Activated CD4-positive, alpha-beta T cell treated with anti-CD3 and anti-CD28 coated beads, Interleukin-2, amount 50 U/mL, for 24 hours (primary cell): ENCODE measurements at places on chromosomes 2 and 18.

- DNase-seq: no peak
Measured at GRCh38 chr18:49663899-49664890, 102.3 kb downstream of the LIPG start.

DNA sequence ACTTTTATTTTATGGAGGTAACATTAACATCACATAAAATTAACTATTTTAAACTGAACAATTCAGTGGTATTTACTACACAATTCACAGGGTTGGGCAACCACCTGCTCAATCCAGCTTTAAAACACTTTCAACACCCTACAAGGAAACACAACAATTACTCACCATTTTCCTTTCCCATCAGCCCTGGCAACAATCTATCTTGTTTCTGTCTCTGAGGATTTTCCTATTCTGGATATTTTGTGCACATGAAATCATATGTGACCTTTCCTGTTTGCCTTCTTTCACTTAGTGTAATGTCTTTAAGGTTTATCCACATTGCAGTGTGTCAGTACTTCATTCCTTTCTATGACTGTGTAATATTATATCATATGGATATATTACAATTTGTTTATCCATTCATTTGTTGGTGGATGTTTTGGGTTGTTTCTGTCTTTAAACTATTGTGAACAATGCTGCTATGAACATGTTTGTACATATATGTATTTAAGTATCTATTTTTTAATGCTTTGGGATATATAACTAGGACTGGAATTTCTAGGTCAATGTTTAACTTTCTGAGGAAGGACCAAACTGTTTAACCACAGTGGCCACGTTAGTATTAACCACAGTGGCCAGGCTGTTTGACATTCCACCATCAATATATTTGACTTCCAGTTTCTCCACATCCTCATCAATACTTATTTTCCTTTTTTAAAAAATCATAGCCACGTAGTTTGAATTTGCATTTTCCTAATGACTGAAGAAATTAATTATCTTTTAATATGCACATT lies 72.4 kb upstream of the KIF5C start:
- no peak for DNase-seq

DNA sequence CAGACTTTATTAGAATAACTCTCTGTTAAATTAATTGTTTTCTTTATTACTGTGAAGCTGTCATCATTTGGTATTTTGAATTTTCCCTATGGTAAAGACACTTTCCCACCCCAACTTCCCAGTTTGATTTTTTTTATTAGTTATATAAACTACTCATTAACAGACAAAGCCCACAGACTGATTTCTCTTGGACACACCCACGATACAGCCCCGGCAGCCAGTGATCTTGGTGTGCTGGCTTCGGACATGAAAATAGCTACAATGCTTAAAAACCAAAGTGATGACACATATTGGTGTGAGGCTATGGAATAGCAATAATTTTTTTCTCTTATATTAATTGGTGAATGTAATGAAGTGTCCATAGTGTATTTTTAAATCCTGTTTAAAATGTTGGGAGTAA lies 225.4 kb upstream of the SIX3 start:
- DNase-seq: no peak

GRCh38 chr2:156437272-156437930 lies 1.2 kb downstream of the GPD2 start:
- no peak for DNase-seq

DNA sequence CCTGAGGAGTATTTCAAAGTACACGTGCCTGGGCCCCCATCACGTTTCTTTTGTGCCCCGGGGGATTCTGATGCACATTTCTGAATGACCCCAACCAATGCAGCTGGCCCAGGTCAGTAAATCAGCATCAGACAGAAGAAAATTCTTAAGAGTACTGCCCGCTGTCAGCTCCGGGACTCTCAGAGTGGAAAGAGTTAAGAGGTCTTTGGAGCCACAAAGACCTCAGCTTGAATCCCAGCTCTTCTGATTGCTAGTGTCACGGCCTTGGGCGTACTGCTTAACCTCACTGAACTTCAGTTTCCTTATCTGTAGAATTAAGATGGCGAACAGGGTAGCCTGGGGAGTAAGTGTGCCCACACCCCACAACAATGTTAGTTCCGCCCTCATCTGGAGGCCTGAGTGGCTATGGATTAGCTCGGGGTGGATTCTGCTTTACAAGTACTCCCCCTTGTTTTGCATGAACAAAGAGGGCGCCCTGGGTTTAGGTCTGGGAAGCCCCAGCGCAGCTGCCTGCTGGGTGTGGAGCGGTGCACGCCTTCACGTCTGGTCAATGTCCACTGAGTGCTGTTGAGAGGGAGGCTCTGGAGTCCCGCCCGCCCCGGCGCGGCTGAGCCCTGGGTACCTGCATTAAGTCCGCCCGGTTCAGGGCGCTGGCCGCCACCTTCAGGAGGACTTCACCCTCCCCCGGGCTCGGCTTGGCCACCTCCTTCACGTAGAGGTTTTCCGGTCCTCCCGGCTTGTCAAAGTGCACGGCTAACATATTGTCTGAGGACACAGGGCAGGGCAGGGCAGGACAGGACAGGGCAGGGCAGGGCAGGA lies 858 bp downstream of the TP53I3 start:
- peak; percentile 1 for DNase-seq

- DNase-seq: no peak
Measured at GRCh38 chr18:79507076-79507545, 111.4 kb downstream of the NFATC1 start.

GRCh38 chr2:43060390-43061016 lies 165.9 kb downstream of the ZFP36L2 start:
- no peak for DNase-seq

- no peak for DNase-seq
Measured at GRCh38 chr2:43388371-43388770, 162.0 kb upstream of the ZFP36L2 start.

- no peak for DNase-seq
Measured at GRCh38 chr2:38836791-38837190, 38.9 kb downstream of the DHX57 start.

DNA sequence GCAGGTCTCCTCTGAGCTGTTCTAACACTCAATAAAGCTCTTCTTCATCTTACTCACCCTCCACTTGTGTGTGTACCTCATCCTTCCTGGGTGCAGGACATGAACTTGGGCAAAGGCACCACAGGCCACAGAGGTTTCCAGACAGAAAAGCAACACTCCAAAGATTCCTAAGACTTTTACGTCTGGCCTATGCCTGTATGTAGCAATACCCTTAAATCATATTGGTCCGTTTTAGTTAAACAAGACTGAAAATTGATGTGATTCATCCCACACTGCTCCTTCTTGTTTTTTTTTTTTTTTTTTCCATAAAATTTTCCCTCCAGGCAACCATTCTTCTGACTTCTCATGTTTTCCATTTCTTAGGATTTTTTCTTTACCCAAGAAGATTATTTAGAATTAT lies 404.3 kb downstream of the PID1 start:
- DNase-seq: no peak

DNA sequence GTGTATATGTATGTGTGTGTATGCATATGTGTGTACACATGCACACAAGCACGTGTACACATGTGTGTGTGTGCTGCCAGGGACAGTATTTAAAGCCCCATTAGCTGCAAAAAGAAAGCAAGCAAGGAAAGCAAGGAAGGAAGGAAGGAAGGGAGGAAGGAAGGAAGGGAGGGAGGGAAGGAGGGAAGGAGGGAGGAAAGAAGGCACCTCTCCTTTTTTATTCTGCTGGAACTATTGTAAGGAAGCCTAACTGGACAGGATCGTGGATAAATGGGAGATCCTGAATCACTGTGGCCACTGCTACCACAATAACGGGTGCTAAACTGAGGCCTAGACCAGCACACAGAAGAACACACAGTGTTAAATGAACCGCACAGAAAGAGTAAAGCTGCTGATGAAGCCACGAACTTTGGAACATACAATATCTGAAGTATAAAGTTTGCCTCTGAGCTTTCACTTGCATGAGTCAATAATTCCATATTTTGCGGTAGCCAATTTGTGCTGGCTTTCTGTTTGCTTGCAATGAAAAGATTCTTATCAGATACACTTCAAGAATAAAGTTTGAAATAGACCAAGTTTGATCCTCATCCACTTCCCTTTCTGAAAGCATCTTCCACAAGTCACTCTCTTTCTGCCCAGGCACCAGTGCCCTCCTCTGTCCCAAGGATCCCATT lies 15.5 kb downstream of the CACNB4 start:
- DNase-seq: no peak

GRCh38 chr18:23291456-23292205 lies 156.3 kb downstream of the CABLES1 start:
- DNase-seq: no peak

DNA sequence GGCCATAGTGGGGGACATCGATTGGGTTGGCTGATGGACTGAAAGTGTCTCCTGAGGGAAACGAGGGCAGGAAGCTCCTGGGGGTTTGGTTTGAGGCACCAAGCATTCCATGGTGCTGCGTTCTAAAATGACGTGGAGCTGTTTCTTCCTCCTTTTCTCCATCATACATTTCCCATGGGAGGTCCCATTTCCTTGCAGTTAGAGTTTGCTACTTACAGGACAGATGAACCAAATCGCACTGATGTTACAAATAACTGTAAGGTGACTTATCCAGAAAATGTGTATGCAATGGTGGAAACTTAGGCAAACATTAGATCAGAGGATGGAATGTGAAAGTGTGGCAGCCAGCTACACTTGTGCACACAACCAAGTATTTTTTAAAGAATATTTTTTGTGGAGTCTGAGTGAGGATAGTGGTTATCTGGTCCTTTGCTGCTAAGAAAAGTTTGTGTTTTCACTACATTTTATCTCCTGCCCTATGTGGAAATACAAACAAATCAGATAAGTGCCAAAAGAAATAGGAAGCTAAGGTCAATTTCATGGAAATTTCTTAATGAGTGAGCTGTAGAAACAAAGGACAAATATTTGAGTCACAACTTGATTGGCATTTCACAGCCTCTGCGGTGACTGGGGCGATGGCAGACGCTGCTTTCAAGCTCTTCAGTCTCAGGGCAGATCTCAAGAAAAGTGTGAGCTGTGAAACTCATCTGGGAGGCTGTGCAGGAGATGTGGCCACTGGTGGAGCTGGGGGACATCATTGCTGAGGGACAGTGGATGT lies 256.2 kb downstream of the TSN start:
- no peak for DNase-seq

GRCh38 chr2:204726831-204727230 lies 181.6 kb downstream of the PARD3B start:
- no peak for DNase-seq

DNA sequence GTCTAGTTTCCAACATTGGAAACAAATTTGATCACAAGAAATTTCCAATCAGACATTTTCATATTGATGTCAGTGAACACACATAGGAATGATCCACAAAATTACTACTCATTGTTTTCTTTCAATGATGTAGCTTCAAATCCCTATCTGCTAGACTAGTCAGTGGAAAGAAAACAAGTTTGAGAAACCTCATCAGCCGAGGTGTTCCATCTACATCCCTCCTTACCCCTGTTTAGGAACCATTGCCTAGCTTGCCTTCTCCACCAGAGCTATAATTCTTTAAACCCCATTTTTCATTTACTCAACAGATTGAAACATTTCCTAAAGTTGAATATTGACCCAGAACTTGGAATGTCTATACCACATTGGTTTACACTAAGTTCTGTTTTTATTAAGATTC lies 45.3 kb downstream of the HNMT start:
- no peak for DNase-seq

- no peak for DNase-seq
Measured at GRCh38 chr2:16764487-16764886, 98.9 kb upstream of the CYRIA start.

DNA sequence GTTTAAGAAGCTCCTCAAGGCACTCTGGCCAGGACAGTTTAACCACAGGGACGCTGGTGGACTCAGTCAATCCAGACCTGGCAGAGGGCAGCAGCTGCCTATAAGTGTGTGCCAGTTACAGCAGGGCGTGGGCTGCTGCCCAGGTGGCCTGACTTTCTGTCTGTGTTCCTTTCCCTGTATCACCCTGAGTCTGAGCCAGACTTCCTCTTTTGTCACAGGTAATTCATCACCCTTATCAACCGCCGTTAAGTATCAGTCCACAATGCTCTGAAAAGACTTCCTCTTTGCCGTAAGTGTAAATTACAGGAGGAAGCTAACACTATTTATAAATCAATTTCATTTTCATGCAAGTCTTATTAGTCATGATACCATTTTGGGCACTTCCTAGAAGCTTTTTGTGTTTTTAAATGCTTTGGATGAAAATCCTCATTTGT lies 7.0 kb downstream of the LPIN1 start:
- DNase-seq: no peak

- DNase-seq: no peak
Measured at GRCh38 chr2:64111426-64111825, 32.8 kb downstream of the PELI1 start.

DNA sequence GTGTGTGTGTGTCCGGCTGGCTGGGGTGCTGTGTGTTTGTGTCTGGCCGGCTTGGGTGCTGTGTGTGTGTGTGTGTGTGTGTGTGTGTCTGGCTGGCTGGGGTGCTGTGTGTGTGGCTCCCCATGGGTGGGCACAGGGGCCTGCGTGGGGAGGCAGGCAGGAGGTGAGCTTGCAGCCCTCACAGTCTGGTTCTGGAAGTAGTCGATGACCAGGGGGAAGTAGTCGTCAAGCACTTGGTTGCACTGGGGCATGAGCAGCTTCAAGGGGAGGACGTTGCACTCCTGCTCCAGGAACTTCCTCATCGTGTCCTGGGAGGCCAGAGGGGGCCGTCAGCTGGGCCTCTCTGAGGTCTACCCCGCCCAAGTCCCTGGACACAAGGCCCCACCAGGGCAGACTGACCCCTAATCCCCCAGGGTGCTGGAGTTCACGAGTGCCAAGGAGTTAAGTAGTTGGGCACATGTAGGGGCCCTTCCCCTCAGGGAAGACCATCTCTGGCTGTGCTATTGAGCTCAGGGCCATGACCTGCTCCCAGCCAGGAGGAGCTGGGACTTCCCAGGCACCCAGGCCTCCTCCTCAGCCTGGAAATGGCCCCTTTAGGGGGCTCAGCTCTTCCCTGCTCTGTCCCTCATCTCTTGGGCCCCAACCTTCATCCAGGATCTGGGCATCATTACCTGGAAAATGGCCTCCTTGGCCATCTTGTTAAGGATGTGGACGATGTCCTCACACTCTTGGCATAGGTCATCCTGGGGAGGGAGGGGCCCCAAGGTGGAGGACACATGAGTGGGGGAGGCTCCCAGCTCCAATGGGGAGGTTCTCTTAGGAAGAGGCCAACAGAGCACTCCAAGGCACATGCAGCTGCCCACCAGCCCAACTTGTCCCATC lies 1.3 kb downstream of the SFTPB start:
- no peak for DNase-seq

DNA sequence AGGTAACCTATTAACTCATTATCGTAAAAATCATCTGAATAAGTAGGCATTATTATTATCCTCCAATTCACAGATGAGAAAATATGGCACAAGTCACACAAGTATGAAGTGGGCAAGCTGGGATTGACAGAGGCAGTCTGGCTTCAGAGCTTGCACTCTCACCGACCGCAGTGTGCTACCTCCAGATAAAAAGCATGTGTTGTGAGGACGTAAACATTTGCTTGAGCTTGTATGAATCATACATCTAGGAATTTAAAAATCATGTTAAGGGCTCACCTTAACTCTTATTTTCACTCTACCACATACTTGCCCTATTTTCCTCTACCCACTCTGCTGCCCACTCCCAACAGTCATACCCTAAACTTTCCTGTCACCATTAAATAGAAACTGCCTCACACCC lies 65.3 kb upstream of the AMMECR1L start:
- DNase-seq: no peak
